Gastroesophageal sphincter (tissue), 4 donors: ENCODE measurements at places on chromosomes 6 and 20. TPM values are rescaled to one million over a fixed set of nuclear protein-coding genes. Genes with fewer than 3 reads are reported as not detected.

- ATAC-seq: no peak
Measured at GRCh38 chr6:154569156-154569862, 58.8 kb upstream of the CNKSR3 start.

- no peak for ATAC-seq
Measured at GRCh38 chr20:40578961-40579360, 110.1 kb downstream of the MAFB start.

- ATAC-seq: no peak
Measured at GRCh38 chr6:8436966-8437365, 1.6 kb upstream of the SLC35B3 start.

DNA sequence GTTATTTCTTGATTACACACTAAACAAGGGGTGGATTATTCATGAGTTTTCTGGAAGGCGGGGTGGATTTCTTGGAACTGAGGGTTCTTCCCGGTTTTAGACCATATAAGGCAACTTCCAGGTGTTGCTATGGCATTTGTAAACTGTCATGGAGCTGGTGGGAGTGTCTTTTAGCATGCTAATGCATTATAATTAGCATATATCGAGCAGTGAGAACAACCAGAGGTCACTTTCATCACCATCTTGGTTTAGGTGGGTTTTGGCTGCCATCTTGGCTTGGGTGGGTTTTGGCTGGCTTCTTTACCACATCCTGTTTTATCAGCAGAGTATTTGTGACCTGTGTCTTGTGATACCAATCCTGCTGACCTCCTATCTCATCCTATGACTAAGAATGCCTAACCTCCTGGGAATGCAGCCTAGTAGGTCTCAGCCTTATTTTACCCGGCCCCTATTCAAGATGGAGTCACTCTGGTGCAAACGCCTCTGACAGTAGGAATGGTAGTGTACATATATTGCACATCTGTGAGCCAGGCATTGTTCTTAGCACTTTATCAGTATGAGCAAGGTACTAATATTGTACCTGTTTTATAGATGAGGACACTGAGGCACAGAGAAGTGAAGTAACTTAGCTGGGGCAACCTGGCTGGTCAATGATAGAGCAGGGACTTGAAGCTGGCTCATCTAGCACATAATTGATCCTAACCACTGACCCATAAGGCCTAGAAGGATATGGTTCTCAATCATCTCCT is 203.7 kb downstream of the NFATC2 start:
- ATAC-seq: no peak

- ATAC-seq: no peak
Measured at GRCh38 chr6:139262519-139263300, 29.1 kb downstream of the TXLNB start.

GRCh38 chr6:119821380-119821779 is 471.8 kb upstream of the MAN1A1 start:
- no peak for ATAC-seq

- ATAC-seq: no peak
Measured at GRCh38 chr6:67127041-67127440, 1420.0 kb upstream of the EYS start.

DNA sequence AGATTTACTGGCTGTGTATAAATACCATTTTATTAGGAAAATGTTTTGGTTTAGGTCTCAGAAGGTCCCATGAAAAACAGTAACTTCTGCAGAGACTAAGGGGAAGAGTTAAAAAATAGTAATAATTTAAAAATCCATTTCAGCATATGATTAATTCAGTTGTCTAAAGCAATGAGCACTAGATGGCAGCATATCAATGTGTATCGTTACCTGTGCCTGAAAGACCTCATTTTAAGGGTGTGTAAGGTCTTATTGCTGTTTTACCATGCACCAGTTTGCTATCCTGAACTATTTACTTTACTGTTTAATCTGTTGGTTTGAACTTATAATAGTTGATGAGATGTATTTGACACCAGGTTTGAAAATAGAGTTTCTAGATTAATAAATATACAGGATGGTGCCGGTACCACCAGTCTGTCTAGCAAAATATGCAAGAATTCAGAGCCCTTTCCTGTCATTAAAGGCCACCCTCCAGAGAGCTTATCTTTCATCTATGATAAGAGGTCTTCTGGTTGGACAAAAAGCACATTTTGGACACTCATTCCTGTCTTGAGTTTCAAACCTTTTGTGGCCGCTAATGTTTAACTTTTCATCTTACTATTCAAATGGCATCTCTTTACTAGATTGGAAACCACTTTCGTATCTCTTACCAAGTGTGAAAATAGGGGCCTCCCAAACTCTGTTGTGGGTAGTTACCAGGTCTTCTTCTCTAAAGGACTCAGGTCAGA is 8.9 kb upstream of the AHI1 start:
- ATAC-seq: no peak

GRCh38 chr20:58014628-58015315 is 213.7 kb downstream of the ANKRD60 start:
- no peak for ATAC-seq

DNA sequence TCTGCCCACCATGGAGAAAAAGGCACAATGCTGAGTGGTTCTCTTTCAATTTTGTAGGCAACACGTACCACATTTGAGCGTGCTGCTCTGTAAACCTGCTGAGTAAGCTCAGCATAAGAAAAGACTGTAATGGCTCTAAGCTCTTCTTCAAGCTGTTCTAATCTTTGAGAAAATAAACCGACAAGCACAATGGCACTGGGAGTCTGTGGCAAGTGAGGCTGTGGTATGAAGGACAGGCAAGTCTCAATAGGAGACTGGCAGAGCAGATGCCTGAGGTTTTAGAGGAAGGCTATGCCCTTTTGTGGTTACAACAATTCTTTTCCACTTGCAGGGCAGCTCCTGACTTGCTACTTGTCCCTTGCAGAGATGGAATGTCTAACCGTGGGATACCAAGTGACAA is 136.7 kb upstream of the EXOC2 start:
- ATAC-seq: no peak

DNA sequence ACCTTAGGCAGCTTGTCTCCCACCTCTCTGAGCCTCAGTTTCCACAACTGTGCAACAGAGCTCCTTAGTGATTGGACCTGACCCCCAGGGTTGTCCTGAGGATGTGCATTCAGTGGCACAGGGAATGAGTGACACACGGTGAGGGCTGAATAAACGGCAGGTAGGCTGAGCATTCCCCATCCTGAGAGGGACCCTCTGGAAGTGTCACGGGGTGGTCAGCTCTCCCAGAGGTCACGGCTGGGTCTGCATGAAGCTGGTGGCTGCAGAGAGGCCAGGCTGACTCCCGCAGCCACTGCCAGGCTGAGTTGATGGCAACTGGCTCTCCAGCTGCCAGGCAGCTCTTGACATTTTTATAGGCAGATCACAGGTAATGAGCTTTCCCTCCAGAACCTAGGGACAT is 42.5 kb downstream of the CD40 start:
- ATAC-seq: no peak

Gene RAD21L1
- total RNA-seq: not detected

Gene LAMP5
- not detected for total RNA-seq

Gene NHLRC1
- total RNA-seq: 0.72 TPM

Gene HLA-DRA
- 285 TPM for total RNA-seq

Gene NTSR1
- total RNA-seq: 0.85 TPM
